ENCODE measurements at places on chromosomes 7 and 10.

DNA sequence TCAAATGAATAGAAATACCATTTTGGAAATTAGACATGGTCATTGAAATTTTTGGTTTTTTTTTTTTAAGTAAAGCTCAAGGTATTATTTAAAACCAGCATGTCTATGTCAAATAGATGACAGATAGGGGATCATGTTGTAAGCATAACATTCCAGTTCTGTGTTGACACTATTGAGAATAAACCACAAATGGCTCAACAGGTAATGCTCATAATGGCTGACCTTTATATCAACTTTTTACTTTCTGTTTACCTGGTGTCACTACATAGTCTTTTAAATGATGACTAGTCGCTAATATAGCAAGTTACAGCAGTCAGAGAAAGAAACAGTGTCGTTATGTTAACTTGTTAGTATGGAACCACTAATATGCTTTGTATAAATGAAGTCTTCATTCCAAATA lies 616.0 kb downstream of the GATA3 start:
- DNase-seq = no peak

DNA sequence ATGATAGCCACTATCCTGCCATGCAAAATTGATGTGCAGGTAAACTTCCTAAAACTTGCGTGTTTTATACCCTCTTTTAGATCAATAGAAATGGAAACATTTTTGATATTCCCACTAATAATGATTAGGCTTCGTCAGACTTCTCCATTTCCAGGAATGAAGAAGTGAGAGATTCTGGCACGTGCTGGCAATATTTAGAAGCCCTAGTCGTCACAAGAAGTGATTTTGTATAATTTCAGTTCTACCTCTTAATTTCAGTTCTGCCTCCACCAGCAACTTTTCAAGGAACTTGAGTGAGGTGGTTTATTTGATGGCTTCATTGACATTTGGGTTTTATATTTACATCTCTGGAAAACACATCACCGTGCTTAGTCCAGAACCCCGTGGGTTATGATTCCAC lies 61.9 kb downstream of the MRC1 start:
- DNase-seq = no peak

DNA sequence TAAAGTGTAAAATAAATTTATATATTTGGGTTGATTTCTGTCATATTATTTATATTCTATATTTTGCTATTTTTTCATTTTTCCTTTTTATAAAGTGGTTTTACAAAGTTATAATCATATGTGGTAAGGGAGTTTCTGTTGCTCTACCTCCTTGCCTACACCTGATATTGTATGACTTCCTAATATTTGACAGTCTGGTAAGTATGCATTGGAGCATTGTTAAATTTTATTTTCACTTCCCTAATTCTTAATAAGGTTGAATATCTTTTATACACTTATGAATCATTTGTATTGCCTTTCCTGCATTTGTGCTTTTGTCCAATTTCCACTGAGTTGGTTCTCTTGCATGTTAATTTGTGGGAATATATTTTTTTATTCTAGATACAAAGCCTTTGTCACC lies 492.4 kb downstream of the GRID1 start:
- no peak for DNase-seq

DNA sequence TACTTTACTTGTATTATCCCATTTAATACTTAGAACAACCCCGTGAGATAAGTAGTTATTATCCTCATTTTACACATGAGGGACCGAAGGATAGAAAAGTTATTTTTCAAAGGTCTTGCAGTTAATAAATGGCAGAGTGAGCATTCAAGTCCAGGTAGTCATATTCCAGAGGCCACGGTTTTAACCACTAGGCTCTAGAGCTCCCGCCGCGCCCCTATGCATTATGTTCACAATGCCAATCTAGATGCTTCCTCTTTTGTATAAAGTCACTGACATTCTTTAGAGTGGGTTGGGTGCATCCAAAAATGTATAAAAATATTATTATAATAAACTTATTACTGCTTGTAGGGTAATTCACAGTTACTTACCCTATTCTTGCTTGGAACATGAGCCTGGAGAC lies 11.4 kb upstream of the CFAP69 start:
- DNase-seq = no peak

DNA sequence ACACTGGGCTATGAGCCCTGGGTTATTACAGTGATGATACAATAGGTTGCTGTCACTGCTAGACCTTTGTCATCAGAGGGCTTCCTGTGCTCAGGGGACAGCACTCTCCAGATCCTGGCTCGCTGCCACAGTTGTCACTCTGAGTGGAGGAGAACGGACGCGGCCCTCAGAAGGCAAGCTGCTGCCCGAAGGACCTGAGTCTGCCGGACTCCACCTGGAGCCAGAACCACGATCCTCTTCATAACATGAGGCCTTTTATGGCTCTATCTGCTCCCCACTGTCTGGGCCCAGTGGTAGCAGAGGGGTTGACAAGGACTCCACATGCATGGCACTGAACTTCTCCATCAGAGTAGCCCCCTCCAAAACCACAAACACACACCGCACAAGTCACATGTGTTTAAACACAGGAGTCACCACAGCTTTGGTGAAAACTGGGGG lies 94.7 kb upstream of the EFCAB10 start:
- DNase-seq = no peak

DNA sequence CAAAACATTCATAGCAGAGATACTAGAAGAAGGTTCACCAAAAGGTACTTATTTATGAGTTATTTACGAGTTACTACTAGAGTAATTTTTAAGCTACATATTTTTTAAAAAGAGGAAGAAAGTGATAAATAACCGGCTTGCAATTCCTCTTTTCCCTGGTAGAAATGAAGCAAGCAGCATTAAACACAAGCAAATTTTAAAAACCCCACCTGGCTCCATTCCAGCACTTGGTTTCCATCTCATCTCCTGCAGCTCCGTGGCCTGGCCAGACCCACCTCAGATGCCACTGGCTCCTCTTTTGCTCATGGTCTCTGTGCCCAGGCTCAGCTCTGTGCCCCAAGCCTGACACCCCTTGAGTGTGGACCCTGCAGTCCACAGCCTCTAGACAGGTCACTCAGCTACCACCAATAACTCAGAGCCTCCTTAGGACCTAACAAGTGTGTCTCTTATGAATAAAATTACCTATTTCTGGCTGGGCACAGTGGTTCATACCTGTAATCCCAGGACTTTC lies 479.5 kb downstream of the TNS3 start:
- no peak for DNase-seq

GRCh38 chr7:16698200-16698905 lies 52.4 kb downstream of the BZW2 start:
- DNase-seq = no peak

- DNase-seq = no peak
Measured at GRCh38 chr10:48480397-48481374, 124.2 kb downstream of the ARHGAP22 start.

GRCh38 chr7:80636709-80637108 lies 1.7 kb upstream of the CD36 start:
- DNase-seq = no peak

DNA sequence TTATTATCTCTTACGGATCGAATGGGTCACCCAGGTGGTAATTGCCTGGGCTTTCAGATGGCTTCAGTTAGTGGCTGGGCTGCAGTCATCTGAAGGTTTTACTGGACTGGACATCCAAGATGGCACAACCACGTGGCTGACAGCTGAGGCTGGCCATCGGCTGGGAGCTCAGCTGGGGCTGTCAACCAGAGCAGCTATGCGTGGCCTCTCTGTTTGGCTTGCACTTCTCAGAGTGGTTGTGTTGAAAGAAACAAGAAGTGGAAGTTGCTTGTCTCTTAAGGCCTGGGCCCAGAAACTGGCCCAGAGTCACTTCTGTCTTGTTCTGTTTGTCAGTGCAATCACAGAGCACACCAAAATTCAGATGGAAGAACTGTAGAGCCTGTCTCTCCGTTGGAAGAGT lies 5.7 kb upstream of the GDI2 start:
- DNase-seq = no peak

DNA sequence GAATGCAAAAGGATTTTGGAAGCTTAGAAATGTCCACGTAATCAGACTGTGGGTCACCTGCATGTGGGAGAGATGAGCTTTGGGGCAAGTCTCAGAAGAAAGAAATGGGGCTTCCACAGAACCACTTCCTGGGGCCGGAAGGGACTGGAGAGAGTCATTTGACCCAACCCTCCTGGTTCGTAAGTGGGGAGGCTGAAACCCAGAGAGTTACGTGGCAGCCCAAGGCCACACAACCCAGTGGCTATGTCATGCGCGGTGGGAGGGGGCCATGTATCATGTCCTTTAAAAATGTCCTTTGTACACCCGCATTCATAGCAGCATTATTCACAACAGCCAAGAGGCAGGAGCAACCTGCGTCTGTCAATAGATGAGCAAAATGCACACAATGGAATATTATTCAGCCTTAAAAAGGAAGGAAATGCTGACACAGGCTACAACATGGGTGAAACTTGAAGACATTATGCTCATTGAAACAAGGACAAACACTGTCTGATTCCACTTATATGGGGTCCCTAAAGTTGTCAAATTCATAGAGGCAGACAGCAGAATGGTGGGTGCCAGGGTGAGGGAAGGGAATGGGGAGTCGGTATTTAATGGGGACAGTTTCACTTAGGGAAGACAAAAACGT lies 15.1 kb downstream of the CAMK2B start:
- no peak for DNase-seq

GRCh38 chr10:29204070-29204800 lies 84.6 kb upstream of the LYZL1 start:
- no peak for DNase-seq

GRCh38 chr10:123309731-123310130 lies 155.5 kb downstream of the BUB3 start:
- DNase-seq = peak; percentile 62

DNA sequence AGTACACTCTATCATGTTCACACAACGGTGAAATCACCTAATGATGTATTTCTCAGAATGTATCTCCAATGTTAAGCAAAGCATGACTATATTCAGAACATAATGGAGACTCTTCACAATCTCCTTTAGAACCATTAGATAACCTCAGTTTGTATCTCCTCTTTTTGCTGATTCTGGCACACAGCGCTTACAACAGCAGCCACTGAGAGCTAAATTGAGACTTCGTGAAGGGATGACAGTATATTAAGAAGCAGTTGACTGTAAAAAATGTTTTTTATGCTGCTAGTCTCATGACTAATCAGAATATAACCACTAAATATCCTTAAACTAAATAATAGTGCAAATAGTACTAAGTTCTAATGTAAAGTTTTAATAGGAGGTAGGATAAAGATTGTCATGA lies 46.9 kb downstream of the KMT2E start:
- DNase-seq = no peak

DNA sequence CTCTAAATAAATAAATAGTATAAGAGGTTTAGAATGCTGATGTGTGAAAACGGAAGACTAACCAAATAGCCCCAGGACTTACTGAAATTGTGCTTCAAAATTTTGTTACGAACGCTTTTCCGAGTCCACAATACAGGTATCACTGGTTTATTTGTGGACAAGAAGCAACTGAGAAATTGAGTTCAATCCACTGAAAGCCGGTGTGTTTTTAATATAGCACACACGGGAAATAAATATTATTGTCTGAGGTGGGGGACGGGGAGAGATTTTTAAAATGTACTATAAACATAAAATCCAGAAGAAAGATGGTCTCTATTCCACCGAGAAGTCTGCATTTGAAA lies 598 bp downstream of the SLC16A12 start:
- DNase-seq = no peak

- no peak for DNase-seq
Measured at GRCh38 chr10:4282496-4282895, 497.5 kb upstream of the KLF6 start.

- no peak for DNase-seq
Measured at GRCh38 chr7:36058020-36058592, 94.9 kb upstream of the EEPD1 start.

DNA sequence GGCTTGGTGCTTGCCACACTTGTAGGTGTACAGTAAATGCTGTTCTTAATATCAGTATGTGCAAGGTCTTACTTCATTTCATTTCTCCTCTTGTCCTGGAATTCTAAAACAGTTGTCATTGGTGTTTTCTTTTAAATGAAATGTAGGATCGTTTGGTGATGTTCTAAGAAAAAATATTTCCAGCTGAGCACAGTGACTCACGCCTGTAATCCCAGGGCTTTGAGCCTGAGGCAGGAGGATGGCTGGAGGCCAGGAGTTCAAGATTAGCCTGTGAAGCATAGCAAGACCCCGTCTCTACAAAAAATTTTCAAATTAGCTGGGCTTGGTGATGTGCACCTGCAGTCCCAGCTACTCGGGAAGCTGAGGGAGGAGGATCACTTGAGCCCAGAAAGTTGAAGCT lies 32.6 kb upstream of the ELN start:
- DNase-seq = peak; percentile 84

GRCh38 chr10:66860376-66860945 lies 65.4 kb upstream of the LRRTM3 start:
- DNase-seq = no peak

DNA sequence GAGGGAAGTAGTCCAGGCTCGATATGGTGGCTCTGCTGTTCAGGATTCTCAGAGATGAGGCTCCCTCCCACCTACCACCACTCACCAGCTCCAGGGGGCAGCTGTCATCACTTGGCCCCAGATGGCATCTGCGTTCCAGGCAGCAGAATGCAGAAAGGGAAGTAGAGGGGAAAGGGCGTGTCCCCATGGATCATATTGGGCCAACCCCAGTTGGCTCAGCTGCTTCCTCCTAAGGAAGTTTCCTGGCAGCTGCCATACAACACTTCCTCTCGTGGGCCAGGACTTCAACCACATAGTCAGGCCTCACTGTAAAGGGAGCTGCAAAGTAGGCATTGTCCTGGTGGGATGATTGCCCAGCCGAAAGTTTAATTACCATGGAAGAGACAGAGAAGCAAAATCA lies 1.6 kb upstream of the TEX36 start:
- no peak for DNase-seq

- DNase-seq = no peak
Measured at GRCh38 chr10:43940898-43941837, 292.5 kb upstream of the ZNF32 start.

DNA sequence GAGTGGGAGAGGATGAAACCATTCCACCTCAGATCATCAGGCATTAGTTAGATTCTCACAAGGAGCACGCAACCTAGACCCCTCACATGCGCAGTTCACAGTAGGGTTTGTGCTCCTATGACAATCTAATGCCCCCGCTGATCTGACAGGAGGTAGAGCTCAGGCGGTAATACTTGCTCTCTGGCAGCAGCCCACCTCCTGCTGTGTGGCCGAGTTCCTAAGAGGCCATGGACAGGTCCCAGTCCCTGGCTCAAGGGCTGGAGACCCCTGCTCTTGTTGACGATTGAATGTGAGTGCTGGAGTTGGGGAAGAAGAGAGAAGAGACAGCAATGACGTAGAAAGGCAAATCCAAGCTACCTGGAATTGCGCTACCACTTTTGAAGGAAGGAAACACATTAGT lies 267.2 kb downstream of the TFEC start:
- DNase-seq = no peak

GRCh38 chr7:88218429-88218745 lies 1.5 kb downstream of the SRI start:
- no peak for DNase-seq

DNA sequence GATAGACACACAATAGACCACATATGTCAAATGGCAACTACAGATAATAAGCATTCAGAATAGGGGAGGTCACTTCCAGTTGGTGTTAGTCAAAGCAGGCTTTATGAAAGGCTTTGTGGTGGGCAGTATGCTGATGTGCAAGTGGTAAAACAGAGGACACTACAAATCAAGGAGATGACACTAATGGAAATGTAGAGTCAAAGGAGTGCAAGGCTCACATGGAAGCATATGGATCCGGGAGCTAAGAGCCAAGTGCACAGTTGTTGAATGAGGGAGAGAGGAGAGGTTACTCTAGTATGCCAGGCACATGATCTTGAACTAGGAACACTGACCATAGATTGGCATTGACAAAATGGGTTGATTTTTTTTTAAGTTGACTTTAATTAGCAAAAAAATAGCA lies 62.7 kb downstream of the GRM3 start:
- DNase-seq = no peak
